Hepatocyte (in vitro differentiated cells): ENCODE measurements at places on chromosomes 5 and 9.
A peak's percentile ranks its signal among the peaks of the same experiment; 100 is the strongest.

- no peak for DNase-seq
These were observed 189.2 kb downstream of the IRX1 start for GRCh38 chr5:3784854-3785253.

DNA sequence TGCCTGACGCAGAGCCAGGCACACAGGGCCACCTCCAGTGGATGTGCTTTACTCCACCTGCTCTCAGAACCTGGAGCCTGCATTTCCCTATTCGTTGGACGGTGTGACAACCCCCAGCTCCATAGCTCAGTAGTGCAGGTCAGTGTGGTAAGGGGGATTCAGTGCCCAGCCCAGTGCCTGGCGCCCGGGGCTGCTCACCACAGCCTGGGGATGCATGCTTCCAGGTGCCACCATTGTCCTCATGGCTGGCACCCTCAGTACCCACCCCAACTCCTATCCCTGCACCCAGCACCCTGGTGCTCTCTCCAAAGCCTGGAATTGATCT, 32.8 kb upstream of the ADAMTS2 start:
- DNase-seq: no peak

DNA sequence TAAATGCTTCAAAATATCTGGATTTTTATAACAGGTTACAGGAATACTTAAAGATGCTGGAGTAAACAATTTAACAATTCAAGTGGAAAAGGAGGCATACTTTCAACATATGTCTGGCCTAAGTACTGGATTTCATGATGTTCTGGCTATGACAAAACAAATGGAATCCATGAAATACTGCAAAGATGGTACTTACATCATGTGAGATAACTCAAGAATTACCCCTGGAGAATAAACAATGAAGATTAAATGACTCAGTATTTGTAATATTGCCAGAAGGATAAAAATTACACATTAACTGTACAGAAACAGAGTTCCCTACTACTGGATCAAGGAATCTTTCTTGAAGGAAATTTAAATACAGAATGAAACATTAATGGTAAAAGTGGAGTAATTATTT, 35.6 kb downstream of the SLC30A5 start:
- no peak for DNase-seq

DNA sequence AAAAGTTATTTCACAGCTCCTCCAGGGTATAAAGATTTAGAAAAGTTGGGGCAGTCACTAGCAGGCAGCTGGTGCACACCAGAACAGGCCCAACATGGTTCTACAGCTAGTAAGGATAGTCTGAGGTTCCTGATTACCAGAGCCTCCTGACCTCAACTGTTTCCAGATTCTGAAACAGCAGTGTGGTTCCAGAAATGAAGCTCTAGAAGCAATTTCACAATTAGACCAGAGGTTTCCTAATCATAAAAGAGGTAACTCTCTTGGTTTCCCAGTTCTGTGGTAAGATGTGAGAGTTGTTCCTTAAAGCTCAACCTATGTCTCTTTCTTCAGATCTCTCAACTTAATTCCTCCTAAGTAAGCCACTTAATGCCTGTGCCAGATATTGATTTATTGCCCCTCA, 11.9 kb downstream of the AGTPBP1 start:
- DNase-seq: no peak

DNA sequence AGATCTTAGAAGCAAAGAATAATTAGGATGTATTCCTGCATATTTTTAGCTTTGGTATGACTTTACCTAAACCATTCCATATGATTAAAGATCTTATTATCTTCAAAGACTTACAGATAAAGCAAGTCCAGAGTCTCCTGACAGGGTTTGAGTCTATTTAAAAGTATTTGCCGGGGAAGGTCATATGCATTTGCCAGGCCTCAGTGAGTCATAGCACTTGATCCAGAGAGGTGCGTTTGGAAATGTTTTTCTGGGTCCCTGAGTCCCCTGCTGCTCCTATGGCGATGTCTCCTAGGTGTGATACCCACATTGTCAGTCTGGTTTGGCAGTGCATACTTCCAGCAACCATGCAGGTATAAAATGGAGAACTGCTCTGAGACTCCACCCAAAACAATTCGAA, 217.0 kb downstream of the FBXL7 start:
- no peak for DNase-seq

GRCh38 chr5:149969181-149969930, 8.8 kb downstream of the SLC26A2 start:
- no peak for DNase-seq

GRCh38 chr5:154138701-154139100, 51.8 kb upstream of the GALNT10 start:
- no peak for DNase-seq

DNA sequence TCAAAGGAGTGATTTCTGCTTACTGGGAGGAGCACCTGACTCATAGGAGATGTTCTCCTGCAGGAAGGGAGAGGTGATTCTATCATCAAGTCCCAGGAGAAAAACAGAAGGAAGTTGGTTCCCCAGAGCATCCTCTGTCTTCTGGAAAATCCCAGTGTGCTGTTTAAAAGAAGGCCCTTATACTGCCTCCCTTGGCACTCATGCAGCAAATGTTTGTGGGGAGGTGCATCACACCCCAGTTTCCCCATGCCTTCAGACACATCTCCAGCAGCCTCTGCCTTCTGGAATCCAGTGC, 63.1 kb downstream of the PPARGC1B start:
- DNase-seq: no peak

DNA sequence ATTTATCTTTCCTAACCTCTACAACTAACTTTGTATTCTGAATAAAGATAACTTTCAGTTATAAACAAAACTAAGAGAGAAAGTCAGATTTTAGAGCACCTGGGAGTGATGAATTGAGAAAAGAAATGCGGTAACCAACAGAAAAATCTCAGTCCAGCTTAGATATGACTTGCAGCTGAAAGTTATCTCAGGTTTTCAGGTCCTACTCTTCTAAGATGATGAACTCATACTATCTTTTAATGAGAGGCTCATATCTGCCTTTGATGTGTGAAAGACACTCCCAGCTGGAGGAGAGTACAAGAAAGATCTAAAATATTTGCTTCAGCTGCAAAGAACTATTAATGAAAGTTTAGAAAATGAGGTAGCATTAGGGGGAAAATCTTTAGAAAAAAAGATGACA, 190.5 kb downstream of the DENND1A start:
- no peak for DNase-seq

DNA sequence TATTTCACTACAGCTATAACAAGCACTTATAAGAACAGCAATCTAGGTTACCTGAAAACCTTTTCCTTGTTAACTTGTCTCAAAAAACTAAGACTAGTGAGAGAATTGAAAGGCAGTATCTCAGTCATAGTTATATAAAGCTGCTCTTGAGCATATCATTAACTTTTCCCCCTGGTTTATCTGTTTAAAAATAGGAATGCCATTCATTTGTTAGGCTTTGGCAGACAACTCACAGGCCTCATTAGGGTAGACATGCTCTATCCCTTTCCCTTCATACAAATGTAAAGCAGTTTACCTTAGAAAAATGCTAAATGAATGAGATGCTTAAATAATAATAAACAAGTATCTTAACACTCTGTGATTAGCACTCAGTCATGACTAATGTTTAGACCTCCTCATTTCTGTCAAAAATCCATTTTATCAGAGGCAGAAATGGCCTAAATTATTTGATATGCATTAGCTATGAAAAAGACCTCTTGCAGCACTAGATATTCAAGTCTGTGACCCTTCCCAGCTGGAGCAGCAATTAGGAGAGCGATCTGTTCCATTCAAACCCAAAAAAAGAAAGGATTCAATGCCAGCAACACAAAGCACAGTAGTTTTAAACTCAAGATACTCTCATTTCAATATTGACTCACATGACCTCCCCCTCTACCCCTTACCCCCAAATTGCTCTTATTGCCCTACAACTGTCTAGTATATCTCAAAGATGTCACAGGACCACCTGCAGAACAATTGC, 1578.8 kb upstream of the WWC1 start:
- DNase-seq: no peak

DNA sequence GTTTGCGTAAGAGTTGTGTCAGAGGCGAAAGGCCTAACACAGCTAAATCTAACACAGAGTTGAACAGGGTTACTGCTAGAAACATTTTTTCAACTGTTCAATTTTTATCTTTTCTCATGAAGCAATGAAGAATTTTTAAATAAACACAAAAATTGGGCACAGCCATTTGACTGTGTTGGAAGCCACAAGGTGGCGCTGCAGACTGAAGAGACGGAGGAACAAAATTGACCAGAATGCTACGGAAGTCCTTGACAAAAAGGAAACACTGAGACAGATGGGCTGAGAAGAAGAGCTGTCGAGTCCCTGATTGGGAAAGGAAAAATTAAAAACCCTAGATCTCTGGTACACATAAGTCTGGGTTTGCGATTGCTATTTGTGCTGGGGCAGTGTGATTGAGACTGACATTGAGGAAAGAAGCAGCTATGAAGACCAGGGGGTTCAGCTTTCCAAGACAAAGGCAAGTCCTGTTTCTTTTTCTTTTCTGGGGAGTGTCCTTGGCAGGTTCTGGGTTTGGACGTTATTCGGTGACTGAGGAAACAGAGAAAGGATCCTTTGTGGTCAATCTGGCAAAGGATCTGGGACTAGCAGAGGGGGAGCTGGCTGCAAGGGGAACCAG, at the start of gene PCDHB9:
Gene PCDHB9, plus strand, starts transcription at position 265 of the 616 bp plus-strand sequence. Its CDS starts 158 bp downstream, at position 423.
- peak; percentile 21 for DNase-seq

DNA sequence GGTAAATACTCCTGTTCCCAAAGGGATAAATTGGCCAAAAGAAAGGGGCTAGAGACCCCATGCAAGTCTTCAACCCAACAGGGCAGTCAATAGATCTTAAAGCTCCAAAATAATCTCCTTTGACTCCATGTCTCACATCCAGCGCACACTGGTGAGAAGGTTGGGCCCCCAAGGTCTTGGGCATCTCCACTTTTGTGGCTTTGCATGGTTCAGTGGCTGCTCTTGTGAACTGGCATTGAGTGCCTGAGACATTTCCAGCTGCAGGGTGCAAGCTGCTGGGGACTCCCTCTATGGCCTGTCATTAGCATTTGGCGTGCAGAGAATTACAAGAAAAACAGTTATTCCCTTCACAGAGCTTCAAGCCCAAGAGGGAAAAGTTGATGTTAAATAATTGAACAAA, 224.7 kb downstream of the MTRR start:
- DNase-seq: no peak

GRCh38 chr9:35840881-35841644, 12.0 kb downstream of the TMEM8B start:
- DNase-seq: no peak

DNA sequence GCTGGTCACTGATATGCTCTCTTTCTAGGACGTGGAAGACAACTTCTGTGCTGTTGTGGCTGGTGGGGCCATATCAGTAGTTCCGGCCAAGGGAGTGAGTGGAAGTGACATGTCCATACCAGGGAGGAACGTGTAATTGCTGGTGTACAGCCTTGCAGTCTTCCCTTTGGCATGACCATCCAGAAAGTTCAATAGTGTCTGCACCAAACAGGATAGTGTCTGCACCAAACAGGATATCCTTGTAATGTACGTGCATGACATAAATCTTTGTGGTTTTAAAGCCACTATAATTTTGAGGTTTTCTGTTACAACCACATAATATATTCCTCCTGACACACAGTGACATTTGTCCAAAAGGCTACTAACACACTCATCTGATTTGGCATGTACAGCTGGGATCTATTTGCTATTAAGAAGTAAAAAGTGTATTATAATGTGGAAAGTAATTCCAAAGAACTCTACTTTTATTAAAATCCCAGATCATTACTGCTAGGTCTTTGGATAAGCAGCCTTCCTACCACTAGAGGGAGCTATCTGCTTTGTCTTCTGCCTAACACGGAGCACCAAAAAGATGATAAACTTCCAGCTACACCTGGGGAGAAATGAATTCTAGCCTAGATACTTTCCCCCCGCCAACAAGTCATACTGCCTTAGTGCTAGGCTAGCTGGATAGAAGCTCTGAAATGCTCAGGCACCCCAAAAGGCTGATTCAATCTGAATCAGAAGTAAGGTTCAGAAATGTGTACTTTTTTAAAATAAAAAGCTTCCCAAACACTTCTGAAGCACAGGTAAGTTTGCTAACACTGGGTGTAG, 52.7 kb downstream of the RNF145 start:
- DNase-seq: peak; percentile 88

DNA sequence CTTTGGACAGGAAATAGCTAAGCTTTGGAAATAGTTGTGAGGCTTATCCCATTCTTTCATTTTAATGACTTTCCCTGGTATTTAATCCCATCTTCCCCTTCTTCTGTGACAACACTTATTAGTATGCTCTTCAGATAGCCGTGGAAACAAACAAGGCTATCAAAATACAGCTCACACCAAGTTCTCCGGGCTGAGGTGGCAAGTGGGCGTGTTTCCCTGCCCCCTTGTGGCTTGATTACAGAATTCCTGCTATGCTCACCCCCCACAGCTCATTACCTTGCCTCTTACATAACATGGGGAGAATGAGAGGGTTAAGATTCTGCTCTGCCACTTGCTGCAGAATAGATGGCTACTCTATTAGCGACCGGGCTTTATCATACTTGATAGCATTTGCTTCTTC, 437.1 kb upstream of the TLE4 start:
- peak; percentile 13 for DNase-seq

GRCh38 chr9:93673839-93674334, 97.5 kb downstream of the PHF2 start:
- DNase-seq: no peak

- DNase-seq: no peak
These were observed 131.3 kb upstream of the DAP start for GRCh38 chr5:10892147-10892910.

GRCh38 chr9:129489838-129490582, 130.9 kb downstream of the C9orf50 start:
- DNase-seq: no peak
